ENCODE measurements at places on chromosomes 4 and X. TPM values are rescaled to one million over a fixed set of nuclear protein-coding genes. Genes with fewer than 3 reads are reported as not detected.

GRCh38 chr4:26171941-26172340 lies 148.9 kb upstream of the RBPJ start:
- H3K4me1 ChIP-seq, result peaks cover 50% of the 10 kb centered on the region
- no peak overlapping the region for H3K4me3 ChIP-seq
- H3K27me3 ChIP-seq, result no peaks in the 10 kb centered on the region

DNA sequence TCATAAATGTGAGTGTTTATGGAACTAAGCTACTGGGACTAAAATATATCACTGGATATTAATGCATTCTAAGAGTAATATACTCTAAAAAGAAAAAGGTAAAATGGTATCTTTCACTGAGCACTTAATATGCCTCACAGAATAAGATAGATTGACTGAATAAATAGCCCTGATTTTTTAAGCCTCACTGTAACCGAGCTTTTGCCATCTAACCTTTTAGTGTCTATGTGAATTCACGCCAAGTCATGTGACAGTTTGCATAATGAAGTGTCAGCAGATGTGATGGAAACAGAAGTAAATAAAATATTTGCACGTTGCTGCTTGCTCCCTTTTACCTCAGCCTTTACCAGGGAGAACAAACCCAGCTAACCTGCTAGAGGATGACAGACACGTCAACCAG lies 119.7 kb upstream of the NWD2 start:
- no peak overlapping the region for H3K27ac ChIP-seq
- no peaks in the 10 kb centered on the region for H3K36me3 ChIP-seq

DNA sequence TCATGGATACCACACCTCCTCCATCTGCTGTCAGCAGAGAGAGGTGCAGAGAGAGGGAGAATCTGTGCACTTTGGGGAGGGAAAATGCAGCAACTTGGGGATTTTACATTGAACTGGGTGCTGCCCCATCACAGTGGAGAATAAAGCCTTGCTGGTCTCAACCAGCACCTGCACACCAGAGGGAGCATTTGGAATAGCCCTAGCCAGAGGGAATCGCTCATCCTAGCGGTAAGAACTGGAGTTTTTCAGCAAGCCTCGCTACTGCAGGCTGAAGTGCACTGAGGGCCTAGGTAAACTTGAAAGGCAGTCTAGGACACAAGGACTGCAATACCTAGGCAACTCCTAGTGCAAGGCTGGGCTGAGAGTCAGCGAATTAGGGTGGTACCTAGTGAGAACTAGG lies 148.7 kb downstream of the KDR start:
- no peaks in the 10 kb centered on the region for H3K4me1 ChIP-seq
- no peak overlapping the region for H3K4me3 ChIP-seq
- no peaks in the 10 kb centered on the region for H3K27me3 ChIP-seq

GRCh38 chr4:91065117-91065516 lies 937.9 kb downstream of the CCSER1 start:
- no peaks in the 10 kb centered on the region for H3K36me3 ChIP-seq
- H3K27me3 ChIP-seq, result no peaks in the 10 kb centered on the region
- H3K4me3 ChIP-seq, result peak overlapping the region; percentile 4
- no peak for DNase-seq

Gene NIPAL1
- total RNA-seq, result 0.05 TPM

All from SJCRH30 (cell line).